ENCODE measurements at places on chromosomes 16 and 17.

- DNase-seq: no peak
- H3K4me1 ChIP-seq: peaks cover 14% of the 10 kb centered on the region
- H3K4me3 ChIP-seq: no peak overlapping the region
- no peak overlapping the region for H3K27ac ChIP-seq
- no peaks in the 10 kb centered on the region for H3K27me3 ChIP-seq
Measured at GRCh38 chr16:89693931-89694783, 7.3 kb downstream of the SPATA2L start.

- H3K4me1 ChIP-seq: peaks cover 23% of the 10 kb centered on the region
- H3K27me3 ChIP-seq: no peaks in the 10 kb centered on the region
- no peak overlapping the region for H3K27ac ChIP-seq
- H3K36me3 ChIP-seq: peaks cover 50% of the 10 kb centered on the region
- no peak for DNase-seq
Measured at GRCh38 chr16:53476867-53477266, 26.1 kb downstream of the AKTIP start.

- DNase-seq: peak; percentile 70
- H3K36me3 ChIP-seq: peaks cover 68% of the 10 kb centered on the region
- H3K27ac ChIP-seq: peak overlapping the region; percentile 51
- H3K27me3 ChIP-seq: no peaks in the 10 kb centered on the region
- no peak overlapping the region for H3K4me3 ChIP-seq
Measured at GRCh38 chr17:82257473-82257872, 16.0 kb downstream of the CSNK1D start.

- no peaks in the 10 kb centered on the region for H3K4me1 ChIP-seq
- H3K4me3 ChIP-seq: no peak overlapping the region
- H3K36me3 ChIP-seq: no peaks in the 10 kb centered on the region
- H3K27me3 ChIP-seq: no peaks in the 10 kb centered on the region
Measured at GRCh38 chr16:35797811-35798210, 2338.4 kb downstream of the TP53TG3F start.

DNA sequence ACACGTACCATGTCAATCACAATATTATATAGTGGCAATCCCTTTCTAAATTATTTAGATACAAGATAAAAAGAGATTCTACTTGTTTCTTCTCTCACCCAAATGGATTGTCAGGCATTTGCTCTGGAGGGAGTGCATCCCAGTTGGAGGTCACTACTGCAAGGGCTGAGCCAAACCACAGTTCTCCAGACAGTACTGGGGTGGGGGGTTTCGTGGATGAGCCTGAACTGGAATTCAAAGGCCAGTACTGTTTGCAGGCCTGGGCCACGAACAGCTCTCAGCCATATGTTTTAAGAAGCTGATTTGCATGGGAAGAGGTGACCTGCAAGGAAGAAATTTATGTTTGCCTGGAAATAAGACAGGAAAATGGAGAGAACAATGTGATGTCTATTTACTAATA, 314.9 kb downstream of the PMP22 start:
- H3K4me3 ChIP-seq: no peak overlapping the region
- H3K27me3 ChIP-seq: no peaks in the 10 kb centered on the region
- no peaks in the 10 kb centered on the region for H3K4me1 ChIP-seq
- no peak for DNase-seq

GRCh38 chr17:34249478-34249877, 5.6 kb upstream of the CCL2 start:
- DNase-seq: no peak
- H3K27ac ChIP-seq: no peak overlapping the region
- no peaks in the 10 kb centered on the region for H3K36me3 ChIP-seq
- H3K4me3 ChIP-seq: no peak overlapping the region
- no peaks in the 10 kb centered on the region for H3K4me1 ChIP-seq

GRCh38 chr16:2019921-2020831, 591 bp downstream of the NPW start:
- H3K27me3 ChIP-seq: peaks cover 15% of the 10 kb centered on the region
- no peak overlapping the region for H3K27ac ChIP-seq
- H3K36me3 ChIP-seq: no peaks in the 10 kb centered on the region
- H3K4me3 ChIP-seq: no peak overlapping the region

- peaks cover 5% of the 10 kb centered on the region for H3K27me3 ChIP-seq
- no peak overlapping the region for H3K4me3 ChIP-seq
- DNase-seq: no peak
- H3K27ac ChIP-seq: no peak overlapping the region
Measured at GRCh38 chr17:48528936-48529682, 1.7 kb downstream of the HOXB1 start.

DNA sequence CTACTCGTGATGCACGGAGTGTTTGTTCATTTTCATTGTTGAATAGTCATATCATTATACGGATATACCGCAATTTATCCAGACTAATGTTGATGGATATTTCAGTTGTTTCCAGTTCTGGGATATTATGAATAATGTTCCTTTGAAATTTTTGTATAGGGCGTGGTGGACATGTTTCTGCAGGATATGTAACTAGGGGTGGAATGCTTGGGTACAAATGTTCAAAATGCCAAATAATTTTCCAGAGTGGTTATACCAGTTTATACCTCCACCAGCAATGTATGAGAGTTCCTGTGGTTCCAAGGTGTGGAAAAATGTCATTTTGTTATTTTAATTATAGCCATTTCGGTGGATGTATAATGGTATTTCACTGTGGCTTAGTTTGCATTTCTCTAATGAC, 53.6 kb downstream of the NUP88 start:
- H3K27ac ChIP-seq: no peak overlapping the region
- H3K4me3 ChIP-seq: no peak overlapping the region
- no peaks in the 10 kb centered on the region for H3K27me3 ChIP-seq
- H3K4me1 ChIP-seq: no peaks in the 10 kb centered on the region

GRCh38 chr17:68462381-68463210, 5.3 kb upstream of the WIPI1 start:
- H3K4me1 ChIP-seq: peaks cover 46% of the 10 kb centered on the region
- H3K27me3 ChIP-seq: no peaks in the 10 kb centered on the region
- H3K4me3 ChIP-seq: no peak overlapping the region
- H3K27ac ChIP-seq: no peak overlapping the region
- DNase-seq: peak; percentile 46
- no peaks in the 10 kb centered on the region for H3K36me3 ChIP-seq

- H3K4me3 ChIP-seq: no peak overlapping the region
- H3K27me3 ChIP-seq: no peaks in the 10 kb centered on the region
- no peak for DNase-seq
- H3K27ac ChIP-seq: no peak overlapping the region
- H3K4me1 ChIP-seq: peaks cover 5% of the 10 kb centered on the region
Measured at GRCh38 chr16:86667035-86667434, 88.7 kb downstream of the FOXL1 start.

DNA sequence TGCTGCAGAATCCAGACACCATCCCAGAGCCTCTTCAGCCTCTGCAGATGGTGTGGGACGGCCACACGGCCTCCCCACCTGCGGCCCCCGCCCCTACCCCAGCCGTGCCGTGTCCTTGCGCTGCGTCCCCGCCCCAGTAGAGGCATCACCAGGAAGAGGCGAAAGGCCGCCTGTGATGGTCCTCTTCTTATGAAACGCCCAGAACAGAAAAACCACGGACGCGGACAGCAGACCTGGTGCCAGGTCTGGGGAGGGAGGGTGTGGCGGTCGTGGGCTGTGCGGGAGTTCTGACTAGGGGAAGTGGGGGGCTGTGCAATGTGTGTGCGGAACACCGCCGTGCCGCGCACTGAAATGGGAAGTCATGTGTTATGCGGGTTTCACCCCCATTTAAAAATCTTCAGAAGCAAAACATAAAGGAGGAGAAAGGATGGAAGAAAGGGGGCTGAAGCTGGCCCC, 25.5 kb downstream of the ACSF3 start:
- no peak overlapping the region for H3K27ac ChIP-seq
- no peaks in the 10 kb centered on the region for H3K27me3 ChIP-seq
- peaks cover 10% of the 10 kb centered on the region for H3K36me3 ChIP-seq

GRCh38 chr16:2808181-2808580, 8.9 kb upstream of the PRSS21 start:
- DNase-seq: no peak
- H3K4me3 ChIP-seq: no peak overlapping the region
- no peaks in the 10 kb centered on the region for H3K36me3 ChIP-seq
- H3K27ac ChIP-seq: no peak overlapping the region

GRCh38 chr16:12794486-12795387, 8.9 kb downstream of the CPPED1 start:
- no peak overlapping the region for H3K4me3 ChIP-seq
- no peaks in the 10 kb centered on the region for H3K36me3 ChIP-seq
- H3K27me3 ChIP-seq: no peaks in the 10 kb centered on the region

GRCh38 chr17:78438271-78438691, 59.8 kb downstream of the PGS1 start:
- H3K4me1 ChIP-seq: no peaks in the 10 kb centered on the region
- no peak overlapping the region for H3K4me3 ChIP-seq
- no peak for DNase-seq
- no peak overlapping the region for H3K27ac ChIP-seq

DNA sequence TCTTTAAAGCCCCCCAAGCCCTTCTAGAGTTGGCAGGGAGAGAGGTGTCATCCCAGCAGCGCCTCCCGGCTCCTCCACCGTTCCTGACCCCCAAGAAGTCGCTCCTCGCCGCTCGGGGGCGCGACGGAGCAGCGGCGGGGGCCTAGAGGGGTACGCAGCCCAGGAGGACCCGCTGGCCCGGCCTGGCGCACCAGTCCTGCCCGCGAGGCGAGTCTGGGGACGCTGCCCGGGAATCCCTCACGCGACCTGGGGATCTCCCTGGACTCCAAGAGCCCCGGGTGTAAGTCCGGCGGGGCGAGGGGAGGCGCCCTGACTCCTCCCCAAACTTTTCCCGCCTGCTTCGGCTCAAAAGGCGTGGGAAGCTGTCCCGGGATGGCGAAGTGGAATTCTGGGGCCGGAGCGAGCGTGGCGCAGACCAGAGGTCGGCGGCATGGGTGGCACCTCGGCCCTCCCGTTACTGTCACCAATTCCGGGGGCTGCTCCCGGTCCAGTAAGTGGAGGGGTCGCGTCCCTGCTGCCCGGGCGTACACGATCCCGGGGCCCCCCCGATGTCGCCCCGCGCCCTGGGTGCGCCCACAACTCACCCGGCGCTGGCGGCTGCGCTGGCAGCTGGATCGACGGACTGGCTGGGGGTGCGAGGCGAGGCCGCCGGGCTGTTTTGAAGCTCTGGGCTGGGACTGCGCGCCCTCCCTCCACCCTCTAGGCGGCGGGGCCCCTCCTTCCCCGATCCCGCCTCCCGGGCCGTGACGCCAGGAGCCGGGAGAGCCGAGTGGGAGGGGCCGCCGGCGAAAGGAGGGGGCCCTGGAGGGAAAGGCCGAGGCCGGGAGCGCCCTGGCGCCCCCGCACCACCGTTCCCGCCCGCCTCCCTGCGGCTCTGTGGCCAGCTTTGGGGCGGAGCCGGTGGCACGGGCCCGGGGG, at the start of gene EMP2:
Gene EMP2, minus strand, starts transcription at position 634 of the 918 bp plus-strand sequence. CDS start 32,981 bp downstream, outside the sequence.
- no peaks in the 10 kb centered on the region for H3K4me1 ChIP-seq
- H3K36me3 ChIP-seq: no peaks in the 10 kb centered on the region
- peaks cover 5% of the 10 kb centered on the region for H3K27me3 ChIP-seq
- no peak within 1 kb of the TSS for H3K4me3 ChIP-seq
- H3K27ac ChIP-seq: no peak within 1 kb of the TSS

GRCh38 chr17:53629188-53629587, 193.5 kb upstream of the KIF2B start:
- H3K36me3 ChIP-seq: no peaks in the 10 kb centered on the region
- no peak overlapping the region for H3K27ac ChIP-seq
- H3K4me1 ChIP-seq: no peaks in the 10 kb centered on the region
- H3K27me3 ChIP-seq: no peaks in the 10 kb centered on the region
- DNase-seq: no peak

DNA sequence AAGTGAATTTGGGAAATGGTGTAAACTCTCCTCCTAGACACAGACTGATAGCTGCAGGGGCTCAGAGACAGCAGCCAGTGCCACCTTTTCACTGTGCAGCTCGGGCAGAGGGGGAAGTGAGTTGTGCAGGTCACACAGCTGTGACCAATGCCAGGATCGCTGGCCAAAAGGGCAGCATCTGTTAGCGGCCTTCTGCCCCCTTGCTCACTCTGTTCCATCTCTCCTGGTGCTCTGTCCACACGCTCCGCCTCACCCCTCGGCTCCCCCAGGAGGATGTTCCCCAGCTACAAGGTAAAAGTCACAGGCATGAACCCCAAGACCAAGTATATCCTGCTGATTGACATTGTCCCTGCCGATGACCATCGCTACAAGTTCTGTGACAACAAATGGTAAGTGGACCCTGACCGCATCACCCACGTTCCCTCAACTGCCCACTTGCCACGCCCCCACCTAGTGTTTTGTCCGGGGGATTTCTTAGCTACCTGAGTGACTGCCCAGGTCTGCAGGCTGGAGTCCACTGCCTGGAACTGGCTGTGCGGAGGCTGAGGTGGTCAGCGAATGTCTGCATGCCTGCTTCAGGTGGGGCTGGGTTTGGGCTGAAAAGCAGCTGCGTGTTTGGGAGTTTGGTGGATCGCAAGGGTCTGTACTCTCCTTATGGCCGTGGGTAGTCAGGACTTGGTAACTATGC, 13.5 kb downstream of the TBX4 start:
- no peak overlapping the region for H3K27ac ChIP-seq
- DNase-seq: no peak
- peaks cover 5% of the 10 kb centered on the region for H3K4me1 ChIP-seq

- no peak overlapping the region for H3K4me3 ChIP-seq
- H3K36me3 ChIP-seq: no peaks in the 10 kb centered on the region
- DNase-seq: no peak
- no peak overlapping the region for H3K27ac ChIP-seq
- peaks cover 33% of the 10 kb centered on the region for H3K4me1 ChIP-seq
Measured at GRCh38 chr16:85453194-85453678, 159.9 kb upstream of the GSE1 start.

DNA sequence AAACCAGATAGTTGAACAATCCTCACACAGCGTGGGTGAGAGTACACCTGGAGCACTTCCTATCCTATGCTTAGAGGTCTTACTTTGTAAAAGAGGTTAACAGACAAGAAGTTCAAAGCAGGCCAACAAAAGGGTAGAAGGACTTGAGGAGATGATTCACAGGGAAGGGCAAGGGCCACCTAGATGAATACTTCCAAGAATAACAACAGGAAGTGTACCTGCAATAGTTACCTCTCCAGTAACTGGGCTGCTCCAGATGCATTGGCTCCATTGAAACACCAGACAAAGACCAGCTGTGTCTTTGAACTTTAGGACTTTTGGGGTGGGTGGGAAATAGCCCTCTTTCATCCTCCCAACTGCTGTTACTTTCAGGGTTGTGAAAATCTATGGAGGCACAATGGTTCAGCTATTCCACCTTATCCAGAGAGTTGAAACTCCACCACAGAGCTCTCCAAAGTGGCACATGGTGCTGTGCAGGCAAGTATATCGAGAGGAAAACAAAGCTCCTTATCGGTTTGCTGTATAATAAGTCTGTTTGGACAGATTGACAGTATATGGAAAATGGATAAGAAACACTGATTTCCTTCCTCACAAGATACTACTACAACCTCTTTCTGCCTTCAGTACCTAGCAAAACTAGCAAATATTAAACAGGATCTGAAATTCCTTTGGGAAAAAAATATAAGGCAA, 22.7 kb downstream of the RNF43 start:
- H3K4me1 ChIP-seq: no peaks in the 10 kb centered on the region
- no peaks in the 10 kb centered on the region for H3K36me3 ChIP-seq
- H3K4me3 ChIP-seq: no peak overlapping the region
- H3K27ac ChIP-seq: no peak overlapping the region

Measured in CD8-positive, alpha-beta memory T cell (primary cell).